ENCODE measurements at places on chromosomes 7 and 10. TPM values are rescaled to one million over a fixed set of nuclear protein-coding genes. Genes with fewer than 3 reads are reported as not detected.

Gene CLRN3
- polyA plus RNA-seq: 14.4 TPM

Gene TBX20
- polyA plus RNA-seq: not detected

Gene SPDYE2
- 3.2 TPM for polyA plus RNA-seq

Gene AGAP4
- polyA plus RNA-seq: 56.8 TPM

Gene MRLN
- 0.58 TPM for polyA plus RNA-seq

Gene INA
- polyA plus RNA-seq: 1.1 TPM

Gene FAM20C
- 73.7 TPM for polyA plus RNA-seq

Gene CYP2E1
- polyA plus RNA-seq: 0.67 TPM

- DNase-seq: no peak
These were observed 238.1 kb upstream of the CSTF2T start for GRCh38 chr10:51937308-51938140.

- no peak for DNase-seq
These were observed 15.4 kb downstream of the AQP1 start for GRCh38 chr7:30927040-30927439.

- no peak for DNase-seq
These were observed 129.6 kb downstream of the ATP6V0E2 start for GRCh38 chr7:150003304-150003810.

- no peak for DNase-seq
These were observed 624.1 kb downstream of the PTPRN2 start for GRCh38 chr7:157963526-157963925.

- DNase-seq: no peak
These were observed 274.2 kb upstream of the TCERG1L start for GRCh38 chr10:131585761-131586160.

GRCh38 chr10:28294809-28295208 is 8.1 kb downstream of the MPP7 start:
- no peak for DNase-seq

- DNase-seq: no peak
These were observed 56.2 kb upstream of the ABLIM1 start for GRCh38 chr10:114714281-114714741.

GRCh38 chr7:154096-154799 is 38.1 kb upstream of the FAM20C start:
- no peak for DNase-seq

- DNase-seq: no peak
These were observed 98.6 kb downstream of the SLC16A9 start for GRCh38 chr10:59611048-59611447.

- DNase-seq: no peak
These were observed 143.5 kb upstream of the GHITM start for GRCh38 chr10:83995738-83996331.

DNA sequence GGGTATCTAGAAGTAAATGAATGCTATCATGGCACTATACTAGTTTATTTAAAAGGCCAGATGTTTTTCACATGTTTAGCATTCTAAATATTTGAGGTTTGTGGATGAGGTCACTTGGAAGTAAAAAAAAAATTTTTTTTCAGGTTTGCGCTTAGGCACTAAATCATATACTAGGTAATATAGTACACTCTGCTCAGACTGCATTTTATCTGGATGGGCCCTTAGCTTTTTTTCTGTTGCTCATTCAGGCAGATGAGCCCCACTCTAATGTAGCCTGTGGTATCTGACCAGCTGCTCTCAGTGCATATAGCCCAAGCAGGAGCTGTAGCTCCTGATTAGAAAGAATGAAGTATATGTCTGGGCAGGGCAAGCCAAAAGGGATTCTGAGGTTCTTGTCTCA is 210.1 kb downstream of the AUTS2 start:
- DNase-seq: no peak

Measured in left renal pelvis (tissue), 4 donors.